ENCODE measurements at places on chromosomes 6 and 20.

DNA sequence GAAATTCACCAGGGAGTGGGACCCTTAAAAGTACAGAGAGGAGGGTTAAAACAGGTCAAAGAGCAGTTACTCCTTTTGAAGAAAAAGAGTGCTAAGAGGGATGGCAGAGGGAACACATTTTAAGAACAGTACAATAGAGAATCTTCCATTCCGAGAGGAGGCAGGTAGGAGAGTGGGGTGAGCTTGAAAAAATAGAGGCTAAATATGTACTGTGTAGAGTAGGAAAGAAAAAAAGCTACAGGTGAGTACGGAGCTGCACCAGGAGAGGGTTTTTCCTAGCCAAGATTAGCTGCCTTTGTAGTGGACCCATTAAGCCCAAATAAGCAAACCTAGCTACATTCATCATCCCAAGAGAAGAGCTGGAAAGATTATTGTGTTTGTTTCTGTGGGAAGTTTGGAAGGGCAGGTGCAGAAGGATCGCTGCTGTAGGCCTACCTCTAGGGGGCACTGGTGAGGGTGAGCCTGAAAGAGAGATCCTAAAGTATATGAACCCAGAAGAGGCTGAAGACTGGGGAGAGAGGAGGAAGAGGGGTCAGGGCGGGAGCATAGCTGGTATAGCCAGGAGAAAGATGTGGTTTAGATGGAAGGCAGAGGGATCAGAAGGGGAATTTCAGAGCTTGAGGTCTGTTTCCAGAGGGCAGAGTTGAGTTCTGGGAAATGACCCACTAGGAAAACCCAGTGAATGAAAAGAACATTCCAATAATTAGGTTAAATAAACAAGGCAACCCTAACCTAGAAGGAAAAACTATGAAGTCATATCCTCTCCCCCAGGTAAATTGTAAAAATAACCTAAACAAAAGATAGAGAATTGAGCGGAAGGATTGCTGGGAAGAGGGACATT, 50.2 kb upstream of the HINT3 start:
- H3K4me1 ChIP-seq: no peaks in the 10 kb centered on the region
- H3K27me3 ChIP-seq: no peaks in the 10 kb centered on the region
- H3K36me3 ChIP-seq: peaks cover 6% of the 10 kb centered on the region
- DNase-seq: no peak
- no peak overlapping the region for H3K4me3 ChIP-seq

DNA sequence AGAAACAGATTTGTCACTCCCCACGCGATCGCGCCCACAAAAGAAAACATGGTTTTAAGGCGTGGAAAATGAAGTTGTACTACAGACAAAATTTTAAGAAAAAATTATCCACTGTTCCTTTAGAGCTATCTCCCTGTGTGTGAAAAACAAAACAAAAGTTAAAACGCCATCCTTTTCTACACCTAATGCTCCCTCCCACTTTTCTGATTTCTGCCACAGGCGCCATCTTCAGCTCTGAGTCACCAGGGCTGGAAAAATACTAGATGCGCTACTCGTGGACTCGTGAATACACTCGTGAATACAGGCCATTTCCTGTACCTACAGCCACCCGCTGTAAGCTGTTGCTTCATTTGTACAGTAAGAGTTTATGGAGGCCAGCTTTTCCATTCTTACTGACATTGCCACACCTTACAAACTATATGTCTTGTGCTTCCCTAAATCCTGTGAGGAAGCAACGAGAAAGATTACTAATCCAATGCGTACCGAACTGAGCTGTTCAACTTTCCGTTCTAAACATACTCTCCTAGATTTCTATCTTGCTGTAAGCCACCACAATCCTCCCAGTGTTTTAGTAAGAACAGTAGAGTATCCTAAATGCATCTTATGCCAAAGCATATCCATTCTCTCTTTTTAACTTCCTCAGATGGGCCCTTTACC, 773 bp upstream of the AHI1 start:
- H3K27me3 ChIP-seq: no peaks in the 10 kb centered on the region
- H3K27ac ChIP-seq: peak overlapping the region; percentile 88
- peak; percentile 66 for DNase-seq
- no peaks in the 10 kb centered on the region for H3K36me3 ChIP-seq

- no peaks in the 10 kb centered on the region for H3K4me1 ChIP-seq
- H3K27me3 ChIP-seq: peaks cover 6% of the 10 kb centered on the region
- H3K27ac ChIP-seq: no peak overlapping the region
- no peak overlapping the region for H3K4me3 ChIP-seq
These were observed 33.0 kb downstream of the SLCO4A1 start for GRCh38 chr20:62675156-62675876.

GRCh38 chr6:35691027-35691824, 2.5 kb upstream of the FKBP5 start:
- DNase-seq: peak; percentile 92
- no peak overlapping the region for H3K4me3 ChIP-seq

DNA sequence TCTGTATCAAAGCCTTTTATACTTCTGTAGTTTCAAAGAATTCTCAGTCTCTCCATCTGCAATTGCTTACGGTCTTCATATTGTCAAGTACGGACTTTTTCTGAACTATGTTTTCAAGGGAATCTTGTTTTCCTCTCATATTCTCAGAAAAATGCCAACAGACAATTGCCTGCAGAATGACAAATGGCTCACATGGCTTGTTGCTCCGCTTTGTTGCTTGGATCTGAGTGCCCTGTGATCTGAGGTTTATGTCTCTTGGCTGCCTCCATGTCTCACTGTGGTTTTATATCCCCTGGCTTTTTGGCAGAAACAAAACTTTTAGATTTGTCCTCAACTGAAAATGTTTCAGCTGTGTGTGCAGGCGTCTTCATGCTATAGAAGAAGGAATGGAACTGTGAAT, 285.4 kb upstream of the CHD6 start:
- H3K36me3 ChIP-seq: no peaks in the 10 kb centered on the region
- no peaks in the 10 kb centered on the region for H3K27me3 ChIP-seq
- H3K4me3 ChIP-seq: no peak overlapping the region
- DNase-seq: no peak
- no peak overlapping the region for H3K27ac ChIP-seq
- H3K4me1 ChIP-seq: no peaks in the 10 kb centered on the region

GRCh38 chr6:3330199-3330598, 71.5 kb downstream of the PSMG4 start:
- H3K4me3 ChIP-seq: no peak overlapping the region
- no peaks in the 10 kb centered on the region for H3K27me3 ChIP-seq
- no peaks in the 10 kb centered on the region for H3K36me3 ChIP-seq
- H3K27ac ChIP-seq: peak overlapping the region; percentile 3
- peaks cover 7% of the 10 kb centered on the region for H3K4me1 ChIP-seq

- no peaks in the 10 kb centered on the region for H3K36me3 ChIP-seq
- no peaks in the 10 kb centered on the region for H3K27me3 ChIP-seq
- H3K4me1 ChIP-seq: peaks cover 10% of the 10 kb centered on the region
- no peak overlapping the region for H3K4me3 ChIP-seq
These were observed 37.8 kb downstream of the ADGRF4 start for GRCh38 chr6:47736083-47736700.

DNA sequence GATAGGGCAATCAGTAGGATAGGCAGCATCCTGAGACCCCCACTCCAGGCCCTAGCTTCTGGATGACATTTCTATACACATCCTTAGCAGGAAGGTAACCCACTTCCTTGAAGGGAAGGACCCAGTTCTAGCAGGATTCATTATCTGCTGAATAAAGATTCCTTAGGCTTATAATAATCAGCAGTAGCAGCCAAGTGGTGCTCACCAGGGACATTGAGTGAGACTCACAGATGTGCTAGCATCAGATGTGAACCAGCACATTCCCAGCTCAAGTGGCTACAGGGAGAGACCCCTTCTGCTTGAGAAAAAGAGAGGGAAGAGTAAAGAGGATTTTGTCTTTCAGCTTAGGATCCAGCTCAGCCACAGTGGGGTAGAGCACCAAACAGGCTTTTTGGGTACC, 244.8 kb upstream of the UFL1 start:
- H3K27me3 ChIP-seq: no peaks in the 10 kb centered on the region
- H3K4me1 ChIP-seq: no peaks in the 10 kb centered on the region
- no peak overlapping the region for H3K4me3 ChIP-seq
- H3K27ac ChIP-seq: no peak overlapping the region
- no peak for DNase-seq

DNA sequence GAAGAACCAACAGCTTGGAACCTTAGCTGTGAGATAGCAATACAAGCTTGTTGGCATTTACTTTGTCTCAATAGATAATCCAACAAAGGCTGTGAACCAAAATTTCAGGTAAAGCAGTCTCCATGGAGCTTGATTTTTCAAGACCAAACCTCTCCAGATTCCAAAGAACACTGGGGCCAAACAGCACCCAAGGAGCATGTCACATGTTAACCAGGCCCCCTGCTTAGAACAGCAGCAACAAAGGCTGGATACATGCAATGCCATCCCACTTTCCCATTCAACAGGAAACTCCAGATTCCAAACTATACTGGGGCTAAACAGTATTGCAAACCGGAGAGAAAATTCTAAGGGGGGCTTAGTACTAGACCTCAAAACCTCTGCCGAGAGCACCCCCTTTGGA, 15.8 kb upstream of the RNASET2 start:
- H3K27ac ChIP-seq: no peak overlapping the region
- DNase-seq: no peak
- no peaks in the 10 kb centered on the region for H3K36me3 ChIP-seq
- no peaks in the 10 kb centered on the region for H3K4me1 ChIP-seq

GRCh38 chr6:69894578-69895347, 28.4 kb downstream of the COL19A1 start:
- no peak overlapping the region for H3K27ac ChIP-seq
- DNase-seq: no peak
- no peaks in the 10 kb centered on the region for H3K27me3 ChIP-seq

DNA sequence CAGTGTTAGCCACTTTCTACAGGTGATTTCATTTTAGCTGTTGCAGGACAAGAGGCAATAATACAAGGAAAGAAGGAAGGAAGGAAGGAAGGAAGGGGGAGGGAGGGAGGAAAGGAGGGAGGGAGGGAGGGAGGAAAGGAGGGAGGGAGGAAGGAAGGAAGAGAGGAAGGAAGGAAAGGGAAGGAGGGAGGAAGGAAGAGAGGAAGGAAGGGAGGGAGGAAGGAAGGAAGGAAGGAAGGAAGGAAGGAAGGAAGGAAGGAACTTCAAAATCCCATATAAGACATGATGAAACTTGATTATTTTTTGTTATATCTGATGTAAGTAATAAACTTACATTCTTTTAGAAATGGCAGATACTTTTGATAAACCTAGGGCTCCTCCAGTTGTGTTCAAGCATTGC, 83.6 kb downstream of the TFAP2B start:
- no peak overlapping the region for H3K4me3 ChIP-seq
- H3K27me3 ChIP-seq: no peaks in the 10 kb centered on the region
- H3K36me3 ChIP-seq: no peaks in the 10 kb centered on the region
- H3K4me1 ChIP-seq: no peaks in the 10 kb centered on the region

DNA sequence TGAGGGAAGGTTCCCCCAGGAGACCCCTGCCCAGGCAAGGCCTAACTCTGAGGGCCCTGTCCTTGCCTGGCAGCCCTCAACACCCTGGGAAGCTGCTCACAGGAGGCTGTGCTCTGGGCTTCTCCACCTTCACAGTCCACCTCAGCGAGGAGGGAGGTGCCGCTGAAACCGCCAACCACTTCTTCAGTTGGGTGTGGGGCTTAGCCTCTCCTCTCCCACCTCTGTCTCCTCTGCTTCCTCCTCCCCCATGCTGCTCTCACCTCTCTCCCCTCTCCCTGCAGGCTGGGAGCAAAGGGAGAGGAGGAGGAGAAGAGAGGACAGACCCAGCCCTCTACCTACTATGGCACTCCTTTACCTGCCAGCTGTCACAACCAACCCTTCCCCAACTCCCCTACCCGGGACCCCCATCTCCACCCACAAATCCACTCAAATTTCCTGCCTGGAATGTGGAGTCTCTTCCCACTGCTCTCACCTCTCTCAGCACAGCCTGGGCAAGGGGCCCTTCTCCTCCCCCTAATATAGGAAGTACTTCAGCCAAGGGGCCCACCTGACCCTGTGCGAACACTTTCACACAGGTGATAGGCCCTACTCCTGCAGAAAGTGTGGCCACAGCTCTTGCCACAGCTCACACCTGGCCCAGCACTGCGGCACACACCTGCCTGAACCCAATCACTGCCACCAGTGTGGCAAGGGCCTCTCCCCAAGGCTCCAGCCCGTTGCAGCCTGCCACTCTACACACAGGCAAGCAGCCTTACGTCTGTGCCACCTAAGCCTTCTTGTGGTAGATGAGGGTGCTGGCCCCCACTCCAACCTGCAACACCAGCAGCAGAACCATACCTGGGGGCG, 7.2 kb downstream of the RING1 start:
- H3K4me1 ChIP-seq: peaks cover 17% of the 10 kb centered on the region
- H3K4me3 ChIP-seq: no peak overlapping the region
- DNase-seq: no peak
- H3K36me3 ChIP-seq: peaks cover 14% of the 10 kb centered on the region

DNA sequence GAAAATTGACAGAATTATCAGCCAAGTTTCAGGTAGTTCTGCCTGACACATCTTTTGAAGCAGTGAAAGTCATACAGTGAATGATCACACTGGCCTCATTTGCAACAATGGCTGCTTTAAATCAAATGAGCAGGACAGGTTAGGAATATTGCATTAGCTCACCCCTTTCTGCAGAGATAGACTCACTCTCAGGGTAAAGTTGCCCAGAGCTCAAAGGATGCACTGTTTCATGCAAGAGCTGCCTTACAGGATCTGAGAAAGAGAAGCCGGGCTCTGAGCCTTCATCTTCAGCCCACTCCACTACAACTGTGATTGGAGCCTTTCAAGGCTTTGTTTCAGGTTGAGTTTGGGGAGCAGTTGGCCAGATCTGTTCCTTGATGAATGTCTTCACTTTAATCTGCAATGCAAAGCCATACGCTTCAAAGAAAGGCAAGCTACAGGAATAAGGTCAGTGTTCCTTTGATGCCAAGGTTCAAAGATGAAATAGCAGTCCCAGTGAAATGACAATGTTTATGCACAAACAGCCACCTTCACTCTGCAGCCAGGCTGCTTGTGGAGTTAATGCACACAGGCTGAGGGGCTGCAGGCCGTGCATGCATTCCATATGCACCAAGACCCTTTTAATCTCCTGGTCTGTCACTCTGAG, 90.9 kb upstream of the ISM1 start:
- peaks cover 6% of the 10 kb centered on the region for H3K36me3 ChIP-seq
- no peaks in the 10 kb centered on the region for H3K4me1 ChIP-seq
- DNase-seq: no peak

GRCh38 chr6:109867970-109868358, 110.1 kb upstream of the GPR6 start:
- DNase-seq: no peak
- peaks cover 12% of the 10 kb centered on the region for H3K4me1 ChIP-seq
- H3K36me3 ChIP-seq: no peaks in the 10 kb centered on the region
- no peak overlapping the region for H3K27ac ChIP-seq
- H3K4me3 ChIP-seq: no peak overlapping the region
- no peaks in the 10 kb centered on the region for H3K27me3 ChIP-seq

DNA sequence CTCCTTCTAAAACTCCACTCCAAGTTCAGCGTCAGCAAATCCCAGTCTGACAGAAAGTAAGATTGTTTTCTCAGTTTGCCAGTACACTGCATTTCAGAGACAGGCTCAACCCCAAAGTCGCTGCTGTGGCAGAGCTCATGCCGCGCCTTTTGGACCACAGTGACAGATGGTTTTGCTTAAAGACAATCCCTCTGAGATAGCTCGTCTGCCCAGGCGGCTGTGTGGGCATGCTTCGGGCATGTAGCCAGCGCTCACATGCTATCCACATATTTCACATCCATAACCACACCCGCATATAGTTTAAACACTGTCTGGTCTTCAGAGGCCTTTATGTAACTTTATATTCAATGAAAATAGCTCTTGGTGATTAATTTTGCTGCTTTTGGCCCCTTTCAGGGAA, 14.7 kb upstream of the PXDC1 start:
- no peak overlapping the region for H3K27ac ChIP-seq
- no peaks in the 10 kb centered on the region for H3K36me3 ChIP-seq
- no peak overlapping the region for H3K4me3 ChIP-seq
- no peaks in the 10 kb centered on the region for H3K4me1 ChIP-seq
- no peak for DNase-seq
- no peaks in the 10 kb centered on the region for H3K27me3 ChIP-seq

GRCh38 chr6:64696053-64696452, 1011.0 kb downstream of the EYS start:
- no peaks in the 10 kb centered on the region for H3K4me1 ChIP-seq
- no peak for DNase-seq
- H3K27me3 ChIP-seq: no peaks in the 10 kb centered on the region
- H3K27ac ChIP-seq: no peak overlapping the region
